ENCODE measurements at places on chromosomes 4 and X.

GRCh38 chr4:75007891-75008290 lies 75.0 kb downstream of the PARM1 start:
- DNase-seq = no peak

- no peak for DNase-seq
Observed at GRCh38 chrX:153507484-153508178, 9.8 kb upstream of the ATP2B3 start.

DNA sequence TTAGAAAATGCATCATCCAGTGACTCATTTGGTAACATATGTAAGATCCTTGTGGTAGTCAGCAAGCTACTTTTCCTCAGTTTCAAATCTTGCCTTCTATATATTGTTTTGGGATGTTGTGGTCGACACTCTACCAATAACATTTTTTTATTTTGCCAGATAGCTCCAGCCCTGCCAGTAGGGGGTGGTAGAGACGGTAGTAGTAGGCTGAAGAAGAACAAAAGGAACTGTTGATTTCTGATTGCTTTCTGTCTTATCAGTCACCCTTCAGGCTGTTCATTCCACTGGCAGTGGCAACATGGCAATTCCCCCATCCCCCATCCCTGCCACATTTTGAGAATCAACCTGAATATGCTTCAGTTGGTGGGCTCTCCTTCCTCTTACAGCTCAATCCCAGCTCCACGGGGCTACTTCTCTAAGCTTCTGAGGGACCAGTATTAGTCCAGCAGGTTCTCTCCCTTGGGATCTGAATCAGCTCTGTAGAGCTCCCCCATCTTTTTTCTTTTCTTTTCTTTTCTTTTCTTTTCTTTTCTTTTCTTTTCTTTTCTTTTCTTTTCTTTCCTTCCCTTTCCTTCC lies 171.5 kb upstream of the VEGFC start:
- no peak for DNase-seq

GRCh38 chrX:71989768-71990426 lies 79.3 kb downstream of the NHSL2 start:
- DNase-seq = peak; percentile 72

- DNase-seq = peak; percentile 36
Observed at GRCh38 chr4:55503169-55503568, 43.5 kb downstream of the CLOCK start.

DNA sequence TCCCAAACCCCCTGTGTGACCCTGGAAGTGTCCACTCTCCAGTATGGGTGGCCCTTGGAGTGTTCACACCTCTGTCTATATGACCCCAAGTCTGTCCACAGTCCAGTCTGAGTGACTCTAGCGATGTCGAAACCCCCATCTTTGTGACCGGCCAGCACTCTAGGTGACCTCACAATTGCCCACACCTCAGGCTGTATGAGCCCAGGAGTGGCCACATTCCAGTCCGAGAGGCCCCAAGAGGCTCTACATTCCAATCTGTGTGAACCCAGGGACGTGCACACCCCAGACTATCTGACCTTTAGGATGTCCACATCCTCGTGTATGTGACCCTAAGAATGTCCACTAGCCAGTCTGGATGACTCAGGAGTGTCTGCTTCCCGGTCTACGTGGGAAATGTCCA lies 7.3 kb upstream of the GLOD5 start:
- DNase-seq = no peak

GRCh38 chrX:42752730-42753129 lies 25.2 kb downstream of the PPP1R2C start:
- DNase-seq = no peak

DNA sequence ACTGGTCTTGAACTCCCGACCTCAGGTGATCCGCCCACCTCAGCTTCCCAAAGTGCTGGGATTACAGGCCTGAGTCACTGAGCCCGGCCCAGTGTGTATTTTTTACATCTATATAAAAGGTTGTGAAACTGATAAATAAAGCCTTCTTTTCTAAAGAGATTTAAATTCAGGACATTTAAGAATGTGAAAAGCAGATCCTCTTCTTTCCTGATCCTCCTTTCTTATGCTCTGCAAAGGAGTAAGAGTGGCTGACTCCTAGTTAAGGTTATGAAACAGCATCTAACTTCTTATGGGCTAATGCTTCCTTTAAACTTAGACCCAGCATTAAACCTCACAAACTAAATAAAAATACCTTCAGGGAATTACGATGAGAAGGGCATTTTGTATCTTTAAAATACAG lies 197.7 kb upstream of the MAB21L2 start:
- DNase-seq = no peak

GRCh38 chrX:74464722-74465121 lies 43.4 kb downstream of the SLC16A2 start:
- DNase-seq = no peak

DNA sequence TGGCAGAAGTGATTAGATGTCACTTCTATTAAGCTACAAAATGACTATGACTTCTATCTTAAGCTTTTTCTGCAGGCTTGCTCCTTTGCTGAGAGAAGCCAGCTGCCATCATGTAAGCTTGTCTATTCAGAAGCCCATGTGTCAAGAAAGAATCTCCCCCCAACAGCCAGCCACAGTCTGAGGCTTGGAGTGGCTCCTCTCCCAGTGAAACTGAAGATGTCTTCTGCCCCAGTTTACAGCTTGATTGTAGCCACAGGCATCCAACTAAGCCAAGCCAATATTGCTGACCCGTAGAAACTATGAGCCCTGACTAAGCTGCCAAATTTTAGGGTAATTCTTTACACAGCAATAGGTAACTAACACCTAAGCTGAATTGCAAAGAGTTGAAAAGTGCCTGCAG lies 26.7 kb upstream of the SLC10A7 start:
- DNase-seq = no peak

- DNase-seq = peak; percentile 3
Observed at GRCh38 chrX:85611926-85612325, 232.5 kb upstream of the POF1B start.

DNA sequence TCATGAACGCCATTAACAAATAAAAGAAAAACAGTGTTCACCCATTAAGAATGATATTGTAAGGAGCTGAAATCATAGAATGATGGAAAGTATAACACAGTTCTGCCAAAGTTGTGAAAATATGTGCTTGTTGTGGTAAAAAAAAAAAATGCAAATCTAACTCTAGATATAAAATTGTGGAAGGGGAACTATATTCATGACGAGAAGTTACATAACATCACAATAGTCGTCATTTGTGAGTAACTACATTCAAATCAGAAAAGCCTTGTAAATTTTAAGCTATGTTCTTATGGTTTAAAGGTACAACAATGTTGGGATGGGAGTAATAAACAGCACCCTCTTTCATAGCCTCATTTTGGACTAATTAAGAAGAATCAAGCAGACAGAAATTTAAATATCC lies 57.6 kb upstream of the PRDM8 start:
- no peak for DNase-seq

DNA sequence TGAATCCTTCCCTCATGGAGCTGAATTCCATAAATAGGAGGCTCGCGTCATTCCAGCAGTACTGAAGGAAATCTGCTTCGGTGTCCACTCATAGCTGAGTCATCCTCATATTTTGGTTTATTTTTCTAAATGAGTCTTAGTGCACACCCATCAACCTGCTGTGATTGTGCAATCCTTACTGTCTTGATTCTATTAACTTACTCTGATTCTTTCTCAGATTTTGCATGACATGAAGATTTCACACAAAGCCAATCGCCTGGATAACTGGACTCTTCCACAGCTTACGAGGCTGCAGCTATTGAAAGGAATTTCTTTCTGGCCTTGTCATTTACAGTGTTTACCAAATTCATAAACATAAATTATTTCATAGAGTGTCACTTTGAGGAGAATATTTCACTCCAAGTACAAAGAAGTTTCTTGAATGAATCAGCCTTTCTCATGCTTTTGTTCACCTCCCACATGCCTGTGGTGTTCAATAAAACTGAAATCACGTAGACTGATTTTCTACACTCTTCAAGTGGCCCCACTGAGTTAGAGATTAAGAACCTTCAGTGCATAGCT lies 207.6 kb upstream of the SLITRK2 start:
- DNase-seq = no peak

DNA sequence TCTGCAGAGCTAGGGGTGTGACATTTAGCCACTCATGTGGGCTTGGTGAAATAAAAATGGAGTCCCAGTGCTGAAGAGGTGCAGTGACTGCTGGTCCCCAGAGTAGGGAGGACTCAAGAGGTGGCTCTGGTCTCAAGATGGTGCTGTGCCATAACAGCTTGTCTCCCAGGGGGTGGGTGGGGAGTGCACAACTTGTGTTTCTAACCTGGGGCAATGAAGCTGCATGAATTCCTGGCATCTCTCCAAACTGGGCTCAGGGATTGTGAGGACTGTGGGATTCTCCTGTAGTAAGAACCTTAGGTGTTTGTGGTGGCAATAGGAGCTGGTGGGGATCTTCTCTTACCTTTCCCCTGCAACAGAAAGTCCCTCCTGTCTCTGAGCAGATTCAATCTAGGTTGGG lies 278.9 kb upstream of the SFRP2 start:
- DNase-seq = no peak

DNA sequence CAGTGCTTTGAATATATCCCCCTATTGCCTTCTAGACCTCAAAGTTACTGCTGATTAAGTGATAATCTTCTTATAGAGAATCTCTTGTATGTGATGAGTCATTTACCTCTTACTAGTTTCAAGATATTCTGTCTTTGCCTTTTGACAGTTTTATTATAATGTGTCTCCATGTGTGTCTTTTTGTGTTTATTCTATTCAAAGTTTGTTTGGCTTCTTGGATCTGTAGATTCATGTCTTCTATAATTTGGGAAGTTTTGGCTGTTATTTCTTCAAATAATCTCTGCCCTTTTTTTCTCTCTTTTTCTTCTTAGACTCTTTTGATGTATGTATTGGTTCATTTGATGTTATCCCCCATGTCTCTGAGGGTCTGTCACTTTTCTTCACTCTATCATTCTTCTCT lies 915.7 kb upstream of the GRIA3 start:
- no peak for DNase-seq

DNA sequence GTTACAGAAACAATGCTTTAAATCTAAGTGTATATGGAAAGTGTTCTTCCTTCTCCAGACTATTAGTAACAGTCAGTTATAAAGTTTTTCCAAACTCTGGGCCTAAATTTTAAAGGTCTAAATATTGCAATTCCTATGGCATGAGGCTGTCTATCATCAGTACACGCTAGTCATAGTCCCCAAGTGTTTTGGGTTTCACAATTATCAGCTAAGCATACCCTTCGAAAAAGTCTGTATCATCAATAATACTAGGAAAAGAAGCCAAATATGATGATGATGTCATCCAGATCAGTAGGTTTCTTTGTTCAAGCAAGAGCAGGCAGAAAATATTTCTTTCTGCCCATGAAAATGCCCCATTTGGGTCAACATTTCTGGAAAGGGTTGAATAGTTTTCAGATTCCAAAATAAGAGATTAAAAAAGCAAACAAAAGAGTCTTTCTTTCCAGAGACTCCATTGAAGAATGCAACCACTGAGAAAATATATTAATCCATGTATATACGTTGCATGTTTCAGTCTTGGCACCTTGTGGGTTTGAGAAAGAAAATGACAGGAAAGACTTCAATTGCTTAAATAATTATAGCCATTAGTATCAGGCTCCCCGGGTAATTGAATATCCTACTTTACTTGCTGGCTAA lies 173.8 kb downstream of the CAMK2D start:
- peak; percentile 53 for DNase-seq

- DNase-seq = no peak
Observed at GRCh38 chrX:49812177-49812576, 16.9 kb upstream of the PAGE4 start.

DNA sequence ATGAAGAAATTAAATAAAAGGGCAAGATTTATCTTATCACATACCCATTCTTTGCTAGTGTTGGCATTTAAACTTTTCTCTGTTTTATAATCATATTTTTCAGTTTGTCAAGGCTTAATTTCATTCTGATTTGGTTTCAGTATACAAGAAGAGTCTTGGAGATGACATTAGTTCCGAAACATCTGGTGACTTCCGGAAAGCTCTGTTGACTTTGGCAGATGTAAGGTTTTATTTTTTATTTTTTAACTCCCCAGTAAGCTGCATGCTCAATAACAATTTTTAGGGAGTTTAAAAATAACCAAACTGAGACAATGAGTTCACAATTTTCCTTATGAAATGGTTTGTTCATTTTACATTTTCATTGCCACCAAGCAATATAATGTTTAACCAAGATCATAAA lies 39.8 kb downstream of the ANXA3 start:
- no peak for DNase-seq

DNA sequence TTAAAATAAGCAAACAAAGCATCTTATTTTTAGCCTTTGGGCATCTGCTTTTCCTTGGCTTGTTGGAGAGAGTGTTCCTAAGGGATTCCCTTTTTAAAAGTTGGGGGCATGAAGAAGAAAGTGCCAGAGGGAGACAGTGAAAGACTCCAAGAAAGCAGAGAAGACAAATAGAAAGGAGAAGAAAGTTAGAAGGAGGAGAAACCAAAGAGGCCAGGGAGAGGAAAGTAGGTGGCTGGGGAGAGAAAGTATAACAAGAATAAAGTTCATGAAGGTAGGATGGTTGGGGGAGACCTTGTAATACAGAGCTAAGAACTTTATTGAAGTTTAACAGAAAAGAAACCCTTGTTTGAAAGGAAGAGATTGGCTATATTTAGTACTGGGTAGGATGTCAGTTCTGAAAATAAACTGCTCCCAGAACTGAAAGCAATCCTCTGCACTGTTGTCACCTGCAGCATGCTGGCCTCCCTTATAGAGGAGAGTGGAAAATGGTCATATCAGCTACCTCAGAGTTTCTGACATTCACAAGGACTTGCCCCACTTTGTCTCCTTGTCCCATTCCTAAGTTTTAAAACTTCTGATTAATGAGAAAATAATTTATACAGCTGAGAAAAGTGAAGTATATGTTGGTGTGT lies 125.3 kb upstream of the VAMP7 start:
- no peak for DNase-seq

- no peak for DNase-seq
Observed at GRCh38 chr4:148041606-148042329, 309.9 kb downstream of the ARHGAP10 start.

DNA sequence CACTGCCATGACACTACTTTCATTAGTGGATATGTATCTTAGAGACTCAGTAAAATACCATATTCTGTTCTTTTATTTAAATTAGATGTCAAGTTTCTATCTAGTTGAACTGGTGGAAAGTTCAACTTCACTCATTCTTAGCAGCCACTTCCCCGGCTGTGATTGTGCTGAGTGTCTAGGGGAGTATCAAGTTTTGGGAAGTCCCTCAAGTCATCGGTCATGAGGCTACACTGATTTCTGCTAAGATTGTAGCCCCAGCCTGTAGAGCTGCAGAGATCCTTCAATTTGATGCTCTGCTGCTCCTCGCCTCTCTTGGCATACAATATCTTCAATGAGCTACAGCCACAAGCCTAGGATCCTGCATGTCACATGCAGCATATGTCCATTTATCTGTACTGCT lies 53.9 kb downstream of the DMP1 start:
- no peak for DNase-seq

GRCh38 chr4:40206426-40206825 lies 9.6 kb downstream of the RHOH start:
- DNase-seq = no peak

Measured in stromal cell of bone marrow (primary cell).